ENCODE measurements at places on chromosomes 16 and 17.

- peak; percentile 80 for DNase-seq
These were observed at the start of gene HOXB4 for GRCh38 chr17:48577946-48578615. HOXB4 (minus strand) TSS chr17:48578350; CDS start chr17:48578319, 31 bp downstream.

DNA sequence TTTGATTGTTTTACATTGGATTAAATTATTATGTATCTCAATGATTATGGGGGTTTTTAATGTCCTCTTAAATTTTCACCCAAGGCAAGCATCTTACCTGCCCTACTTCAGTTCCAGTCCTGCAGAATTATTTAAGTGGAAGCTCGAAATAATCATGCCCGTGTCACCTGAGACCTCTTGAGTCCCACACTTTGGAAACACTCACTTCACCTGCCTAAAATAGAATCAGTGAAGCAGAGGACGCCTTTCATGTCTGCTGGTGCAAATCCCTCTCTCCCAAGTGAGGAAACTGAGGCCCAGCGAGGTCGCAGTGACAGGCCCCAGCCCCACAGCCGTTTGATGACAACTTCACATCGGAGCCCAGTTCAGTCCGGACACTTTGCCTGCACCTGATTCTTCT, 284.6 kb downstream of the C16orf95 start:
- no peak for DNase-seq

- no peak for DNase-seq
These were observed 1.6 kb downstream of the PYCARD start for GRCh38 chr16:31200821-31201568.

DNA sequence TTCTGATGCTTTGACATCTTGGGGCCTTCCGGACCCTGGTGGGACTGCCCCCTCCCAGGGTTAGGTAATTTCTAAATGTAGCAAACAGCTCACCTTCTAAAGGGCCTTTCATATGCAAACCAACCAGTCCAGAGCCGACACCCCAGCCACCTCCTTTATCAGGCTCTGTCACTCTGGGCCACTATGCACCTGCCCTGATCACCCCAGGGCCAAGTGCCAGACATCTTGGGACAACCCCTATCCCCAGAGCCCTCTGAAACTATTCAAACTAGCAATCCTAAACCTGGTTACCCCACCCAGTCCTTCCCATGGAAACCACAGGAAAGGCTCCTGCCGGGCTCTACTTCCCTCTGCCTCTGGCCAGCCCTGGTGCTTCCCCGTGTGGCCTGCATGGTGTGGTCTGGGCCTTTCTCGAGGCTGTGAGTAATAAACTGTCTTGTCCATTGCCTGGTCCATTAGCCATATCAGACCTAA, 91.2 kb upstream of the TNRC6C start:
- DNase-seq: no peak

GRCh38 chr17:79026376-79027273, 2.7 kb downstream of the C1QTNF1 start:
- no peak for DNase-seq

DNA sequence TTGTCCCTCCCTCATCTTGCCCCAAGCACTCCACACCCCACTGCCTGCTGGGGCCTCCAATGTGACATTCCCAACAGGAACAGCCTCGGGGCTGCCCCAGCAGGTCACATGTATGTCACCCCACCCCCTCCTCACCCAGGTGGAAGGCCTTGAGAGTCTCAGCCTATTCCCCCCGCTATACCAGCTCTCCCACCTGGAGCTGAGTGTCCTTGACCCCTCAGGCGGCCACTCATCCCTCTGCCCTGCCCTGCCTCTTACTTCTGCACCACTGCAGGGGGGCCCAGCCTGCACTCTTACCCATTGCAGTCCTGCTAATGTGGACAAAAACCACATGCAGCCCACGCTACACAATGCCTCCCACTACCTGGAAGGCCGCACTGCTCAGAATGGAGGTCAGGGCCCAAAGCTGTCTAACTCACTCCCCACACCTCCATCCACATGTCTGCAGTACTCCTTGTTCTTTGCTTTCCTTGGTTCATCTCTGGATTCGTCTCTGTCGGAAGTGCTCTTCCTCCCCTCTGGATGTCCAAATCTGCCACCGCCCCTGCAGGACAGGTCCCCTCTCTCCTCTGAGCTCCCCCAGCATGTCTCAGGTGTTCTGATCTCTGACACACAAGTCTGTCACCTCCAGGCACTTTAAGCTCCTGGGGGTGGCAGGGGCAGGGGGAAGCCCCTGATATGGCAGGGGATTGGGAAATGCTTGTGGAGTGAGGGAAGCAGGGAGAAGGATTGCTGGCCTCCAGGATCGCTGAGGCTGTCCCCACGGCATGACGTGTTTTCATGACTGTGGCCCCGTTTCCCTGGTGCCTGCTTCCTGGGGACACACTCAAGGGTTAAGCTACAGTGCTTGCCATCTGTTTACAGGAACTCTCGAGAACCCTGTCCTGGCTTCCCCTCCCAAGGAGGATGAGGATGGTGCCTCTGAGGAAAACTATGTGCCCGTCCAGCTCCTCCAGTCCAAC, 20.8 kb downstream of the TRPV2 start:
- DNase-seq: no peak

DNA sequence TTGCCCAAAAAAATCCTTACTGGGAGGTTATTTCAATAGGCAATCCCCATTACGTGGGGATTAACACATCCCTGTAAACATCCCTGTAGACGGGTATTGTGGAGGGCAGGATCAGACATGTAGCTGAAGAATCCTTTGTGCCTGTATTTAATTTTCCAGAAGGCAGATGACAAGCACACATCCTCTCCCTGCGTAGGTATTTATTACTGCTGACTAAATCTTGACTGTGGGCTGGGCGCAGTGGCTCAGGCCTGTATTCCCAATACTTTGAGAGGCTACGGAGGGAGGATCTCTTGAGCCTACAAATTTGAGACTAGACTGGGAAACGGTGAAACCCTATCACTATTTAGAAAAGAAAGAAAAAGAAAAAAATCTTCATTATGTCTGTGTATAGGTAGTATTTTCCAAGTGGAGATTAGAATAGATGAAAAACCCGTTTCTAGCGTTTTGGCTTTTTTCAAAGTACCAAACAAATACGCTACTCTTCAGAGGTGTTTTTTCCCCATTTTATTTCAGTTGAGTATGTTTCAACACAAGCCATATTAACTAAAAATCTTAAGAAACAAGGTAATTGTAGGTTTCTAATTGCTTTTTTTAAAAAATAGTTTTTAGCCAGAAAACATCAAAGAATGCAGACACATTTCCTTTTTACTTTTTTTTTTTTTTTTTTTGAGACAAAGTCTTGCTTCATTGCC, 1.5 kb upstream of the MARF1 start:
- peak; percentile 36 for DNase-seq

All from MM.1S (cell line).